ENCODE measurements at places on chromosomes 11 and 22. TPM values are rescaled to one million over a fixed set of nuclear protein-coding genes. Genes with fewer than 3 reads are reported as not detected.
A peak's percentile ranks its signal among the peaks of the same experiment; 100 is the strongest.

- DNase-seq, result no peak
Observed at GRCh38 chr11:117535201-117535849, 207.7 kb downstream of the CEP164 start.

DNA sequence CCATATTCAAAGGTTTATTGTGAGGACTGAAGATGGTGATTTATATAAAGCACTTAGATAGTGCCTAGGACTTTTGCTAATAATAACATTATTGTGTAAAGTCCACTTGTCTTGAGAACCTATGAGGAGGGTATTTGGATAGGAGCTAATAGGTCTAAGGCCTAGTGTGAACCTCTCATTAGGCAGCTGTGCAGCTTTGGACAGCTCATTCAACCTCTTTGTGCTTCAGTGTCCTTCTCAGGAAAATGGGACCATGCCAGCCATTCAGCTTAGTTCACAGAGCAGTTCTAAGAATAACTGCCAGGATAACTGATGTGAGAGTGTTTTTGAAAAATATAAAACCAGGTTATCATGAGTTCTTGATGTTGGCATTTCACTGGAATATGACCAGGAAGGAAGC is 56.2 kb downstream of the NAV2 start:
- no peak for DNase-seq

- DNase-seq, result no peak
Observed at GRCh38 chr11:47233989-47234668, 14.5 kb downstream of the ACP2 start.

GRCh38 chr22:32522237-32522636 is 47.6 kb downstream of the FBXO7 start:
- no peak for DNase-seq

- no peak for DNase-seq
Observed at GRCh38 chr11:2444821-2445745, at the start of gene KCNQ1. KCNQ1 (plus strand) TSS chr11:2445008; CDS start chr11:2445099, 91 bp downstream.

- no peak for DNase-seq
Observed at GRCh38 chr22:42347281-42347824, 76.9 kb upstream of the TCF20 start.

- no peak for DNase-seq
Observed at GRCh38 chr22:33327348-33327860, 269.2 kb upstream of the SYN3 start.

GRCh38 chr22:26597480-26597879 is 7.5 kb upstream of the TPST2 start:
- no peak for DNase-seq

DNA sequence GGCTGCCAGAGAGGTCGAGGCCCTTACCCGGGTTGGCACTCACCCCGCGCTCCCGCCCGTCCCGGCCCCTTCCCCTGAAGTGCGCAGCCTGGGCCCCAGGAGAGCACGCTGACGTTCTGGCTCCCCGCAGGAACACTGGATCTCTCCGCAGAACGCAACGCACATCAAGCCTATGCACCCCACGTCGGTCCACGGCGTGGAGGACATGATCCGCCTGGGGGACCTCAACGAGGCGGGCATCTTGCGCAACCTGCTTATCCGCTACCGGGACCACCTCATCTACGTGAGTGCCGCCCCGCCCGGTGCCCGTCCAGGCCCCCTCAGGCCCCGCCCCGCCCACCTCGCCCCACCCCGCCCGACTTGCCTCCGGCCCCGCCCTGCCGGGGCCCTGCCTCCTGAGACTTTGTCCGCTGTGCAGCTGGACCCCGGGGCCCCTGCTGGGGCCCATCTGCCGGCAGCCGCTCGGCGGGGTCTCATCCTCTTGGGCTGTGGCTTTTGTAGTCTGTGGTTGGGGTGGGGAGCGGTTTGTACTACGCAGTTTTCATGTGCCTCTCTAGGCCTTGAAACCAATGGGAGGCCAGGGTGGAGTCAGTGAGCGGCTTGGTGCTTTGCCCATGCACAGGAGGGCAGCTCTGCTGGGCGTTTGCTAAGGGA is 19.7 kb downstream of the MYO7A start:
- no peak for DNase-seq

DNA sequence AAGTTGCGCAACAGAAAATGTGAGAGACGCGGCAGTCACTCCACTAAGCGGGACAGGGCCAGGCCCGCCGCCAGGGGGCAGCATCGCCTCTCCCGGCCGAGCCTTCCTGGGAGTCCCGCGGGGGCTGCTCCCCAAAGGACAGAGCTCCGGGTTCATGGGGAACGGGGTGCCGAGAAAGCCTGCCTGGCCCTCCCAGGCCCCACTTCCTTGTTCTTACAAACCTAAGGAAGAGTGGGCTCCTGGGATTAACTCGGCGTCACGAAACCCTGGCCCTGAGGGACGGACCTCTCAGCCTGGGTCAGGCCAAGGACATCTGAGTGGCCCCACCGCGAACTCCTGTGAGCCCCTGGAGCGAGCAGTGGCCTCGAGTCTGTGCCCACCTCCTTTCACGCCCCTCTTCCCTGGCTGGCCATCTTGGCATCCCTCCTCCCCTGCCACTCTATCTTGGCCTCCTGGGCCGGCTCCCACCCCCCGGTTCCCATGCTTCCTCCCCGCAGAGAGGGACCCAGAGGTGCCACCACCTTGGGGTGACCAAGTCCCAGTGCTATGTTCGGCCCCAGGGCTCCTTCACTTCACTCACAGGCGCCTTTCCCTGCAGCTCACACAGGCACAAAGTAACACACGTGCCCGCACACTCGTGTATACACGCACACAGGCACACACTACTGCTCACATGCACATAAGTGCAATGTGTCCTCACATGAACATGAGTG is 99.9 kb upstream of the FGF3 start:
- DNase-seq, result peak; percentile 55

- DNase-seq, result no peak
Observed at GRCh38 chr22:37314315-37315074, 32.2 kb downstream of the CYTH4 start.

GDPD4 gene
- polyA plus RNA-seq, result not detected

GTSE1 gene
- 13.6 TPM for polyA plus RNA-seq

SLC25A18 gene
- polyA plus RNA-seq, result 1.6 TPM
